Fibroblast of skin of left biceps (primary cell): ENCODE measurements at places on chromosomes 5 and 9.

GRCh38 chr5:157516626-157517325 is 56.8 kb downstream of the NIPAL4 start:
- peak; percentile 51 for DNase-seq

- DNase-seq: no peak
These were observed 127.7 kb downstream of the RGS3 start for GRCh38 chr9:113590991-113591898.

DNA sequence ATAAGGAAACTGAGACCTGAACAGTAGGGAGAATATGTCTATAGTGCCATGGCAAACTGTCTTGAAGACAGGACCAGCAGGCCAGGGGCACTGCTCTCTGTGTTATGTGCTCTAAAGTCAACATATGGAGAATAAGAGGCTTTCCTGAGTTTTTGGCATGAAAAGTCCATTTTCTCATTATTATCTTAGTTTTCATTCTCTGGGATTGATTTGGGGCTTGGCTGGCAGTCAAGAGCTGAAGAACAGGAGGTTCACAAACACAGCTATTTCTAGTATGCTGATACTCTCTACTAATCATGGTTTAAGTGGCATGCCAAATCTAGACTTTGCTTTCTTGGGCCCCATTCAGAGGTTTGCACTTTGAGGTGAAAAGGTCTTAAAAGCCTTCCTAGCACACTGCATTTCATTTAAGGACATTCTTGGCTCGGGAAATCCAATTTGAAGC is 404.4 kb downstream of the ZNF608 start:
- DNase-seq: peak; percentile 77

GRCh38 chr9:75996726-75997125 is 106.3 kb downstream of the PCSK5 start:
- no peak for DNase-seq

GRCh38 chr5:87729781-87730180 is 317.1 kb upstream of the CCNH start:
- no peak for DNase-seq

DNA sequence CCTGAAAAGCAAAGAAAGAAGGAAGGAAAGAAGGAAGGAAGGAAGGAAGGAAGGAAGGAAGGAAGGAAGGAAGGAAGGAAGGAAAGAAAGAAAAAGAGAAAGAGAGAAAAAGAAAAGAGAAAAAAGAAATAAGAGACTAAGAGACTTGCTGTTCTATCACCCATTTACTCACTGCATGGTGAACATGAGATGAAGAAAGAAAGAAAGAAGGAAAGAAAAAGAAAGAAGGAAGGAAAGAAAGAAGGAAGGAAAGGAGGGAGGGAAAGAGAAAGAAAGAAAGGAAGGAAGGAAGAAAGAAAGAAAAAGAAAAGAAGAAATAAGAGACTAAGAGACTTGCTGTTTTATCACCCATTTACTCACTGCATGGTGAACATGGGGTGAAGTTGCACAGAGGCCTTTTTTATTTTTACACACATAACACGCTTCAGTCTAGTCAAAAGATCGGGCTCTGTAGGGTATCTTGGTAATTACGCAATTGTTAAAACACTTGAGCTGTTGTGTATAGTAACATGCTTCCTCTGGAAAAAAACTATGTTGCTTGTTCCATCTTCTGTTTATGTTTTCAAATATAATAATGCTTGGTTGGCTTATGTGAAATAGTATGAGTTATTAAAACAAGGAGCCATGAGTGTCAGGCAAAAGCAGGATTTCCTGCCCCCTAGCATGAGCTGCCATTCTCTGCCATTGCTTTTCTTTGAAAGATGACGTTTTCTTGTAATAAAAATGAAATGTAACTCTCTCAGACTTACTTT is 119.3 kb upstream of the ZNF608 start:
- DNase-seq: no peak

- no peak for DNase-seq
These were observed 443.4 kb upstream of the CD180 start for GRCh38 chr5:67639976-67640375.

- no peak for DNase-seq
These were observed 111.7 kb downstream of the PCSK1 start for GRCh38 chr5:96321345-96321744.

GRCh38 chr9:99513441-99514112 is 291.5 kb downstream of the SEC61B start:
- no peak for DNase-seq

- no peak for DNase-seq
These were observed 187.3 kb upstream of the PIK3R1 start for GRCh38 chr5:68028131-68028727.

DNA sequence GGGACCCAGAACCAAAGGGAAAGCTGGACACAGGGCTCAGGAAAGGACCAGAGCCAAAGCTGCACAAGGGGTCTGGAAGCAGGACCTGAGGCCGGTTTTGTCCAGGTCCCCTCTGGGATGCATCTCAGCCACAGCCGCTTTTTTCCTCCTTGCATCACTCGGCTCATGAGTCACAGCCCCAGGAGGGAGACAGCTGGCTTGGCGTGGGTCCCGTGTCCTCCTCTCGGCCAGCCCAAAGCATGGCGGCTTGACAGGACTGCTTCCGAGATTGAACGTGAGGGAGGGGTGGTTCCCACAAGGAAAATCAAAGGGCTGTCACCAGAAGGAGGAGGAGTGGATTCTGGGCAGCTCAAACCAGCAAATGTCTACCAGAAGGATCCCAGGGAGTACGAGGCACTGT is 56.7 kb upstream of the CPLX2 start:
- DNase-seq: peak; percentile 25

- DNase-seq: peak; percentile 5
These were observed 159.9 kb downstream of the TMEM38B start for GRCh38 chr9:105854026-105854782.

GRCh38 chr5:34505731-34506130 is 150.4 kb upstream of the RAI14 start:
- DNase-seq: no peak

DNA sequence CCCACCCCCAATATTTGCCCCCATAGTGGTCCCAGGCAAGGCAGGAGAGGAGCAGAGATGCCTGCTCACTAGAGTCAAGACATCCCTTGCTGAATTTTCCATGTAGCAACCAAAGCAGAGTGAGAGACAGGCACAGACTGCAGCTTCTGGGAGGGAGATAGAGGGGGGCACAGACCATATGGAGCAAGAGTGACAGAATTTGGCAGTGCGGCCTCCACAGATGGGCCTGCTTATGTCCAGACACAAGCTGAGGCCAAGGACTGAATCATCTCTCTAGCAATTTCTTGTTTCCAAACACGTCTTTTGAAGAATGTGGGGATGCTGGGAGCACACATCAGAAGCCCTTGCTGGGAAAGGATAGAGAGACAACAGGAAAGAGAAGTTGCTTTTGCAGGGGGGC is 53.0 kb upstream of the ALDH1B1 start:
- DNase-seq: peak; percentile 36
